COR-L47 (cell line): ENCODE measurements at places on chromosomes 5 and 9.

- no peak for DNase-seq
Observed at GRCh38 chr5:37112383-37112991, 136.7 kb downstream of the CPLANE1 start.

GRCh38 chr9:86966852-86967511 is 19.7 kb upstream of the GAS1 start:
- DNase-seq, result no peak

DNA sequence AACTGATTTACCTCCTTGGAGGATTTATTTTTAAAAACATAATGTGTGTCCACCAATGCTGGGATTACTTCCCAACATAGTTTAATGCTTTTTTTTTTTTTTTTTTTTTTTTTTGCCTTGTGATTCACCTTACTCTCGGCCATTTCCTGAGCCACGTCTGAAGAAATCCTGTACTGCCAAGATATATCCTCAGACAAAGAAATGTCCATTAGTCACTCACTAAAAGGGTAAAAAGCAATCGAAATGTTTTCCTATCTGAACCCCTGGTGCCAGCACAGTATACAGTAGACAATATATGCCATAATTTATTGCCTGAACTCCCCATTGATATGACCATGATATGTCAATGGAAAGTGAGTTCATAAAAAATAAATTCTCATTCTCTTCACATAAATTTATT is 344.1 kb downstream of the BNC2 start:
- DNase-seq, result no peak

- no peak for DNase-seq
Observed at GRCh38 chr9:133842174-133842573, 104.0 kb upstream of the SARDH start.

DNA sequence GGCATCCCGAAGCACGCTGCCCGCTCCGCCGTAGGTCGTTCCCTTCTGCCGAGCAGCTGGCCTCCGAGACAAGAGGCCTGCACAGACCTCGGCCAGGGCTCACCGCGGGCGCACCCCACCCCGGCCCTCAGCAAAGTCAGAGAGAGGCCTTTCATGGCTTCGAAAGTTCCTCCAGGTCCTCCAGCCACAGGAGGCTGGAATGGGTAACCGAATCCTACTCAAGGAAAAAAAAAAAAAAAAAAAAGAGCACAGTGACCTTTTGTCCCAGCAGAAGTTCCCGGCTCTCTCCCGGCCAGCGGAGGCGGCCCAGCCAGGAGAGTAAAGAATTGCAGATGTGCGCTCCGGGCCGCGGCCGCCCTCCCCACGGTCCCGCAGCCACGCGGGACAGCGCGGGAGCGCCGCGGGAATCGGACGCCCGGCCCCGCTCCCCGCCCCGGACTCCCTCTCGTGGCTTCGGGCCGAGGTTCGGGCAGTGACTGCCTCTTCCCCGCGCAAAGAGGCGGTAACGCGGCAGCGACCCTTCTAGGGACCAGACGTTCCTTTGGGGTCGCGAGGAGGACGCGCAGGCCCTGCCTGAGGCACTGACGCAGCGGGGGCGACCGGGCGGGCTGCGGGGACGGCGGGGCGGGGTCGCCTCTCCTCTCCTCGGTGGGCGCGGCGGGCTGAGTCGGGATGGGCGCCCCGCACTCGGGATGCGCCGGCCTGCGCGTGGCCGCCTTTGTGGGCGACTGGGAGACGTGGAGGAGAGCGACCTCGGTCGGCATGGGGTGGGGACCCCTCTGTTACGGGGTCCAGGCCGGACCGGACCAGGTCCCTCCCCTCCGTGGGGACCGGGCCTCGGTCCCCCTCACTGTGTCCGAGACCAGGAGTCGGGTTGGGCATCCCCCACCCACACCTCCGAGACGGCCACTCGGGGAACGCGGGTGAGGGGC is 754 bp downstream of the GFPT2 start:
- DNase-seq, result no peak

- no peak for DNase-seq
Observed at GRCh38 chr9:131685753-131686706, 53.8 kb downstream of the RAPGEF1 start.

GRCh38 chr9:3398232-3398648 is 127.6 kb downstream of the RFX3 start:
- no peak for DNase-seq

DNA sequence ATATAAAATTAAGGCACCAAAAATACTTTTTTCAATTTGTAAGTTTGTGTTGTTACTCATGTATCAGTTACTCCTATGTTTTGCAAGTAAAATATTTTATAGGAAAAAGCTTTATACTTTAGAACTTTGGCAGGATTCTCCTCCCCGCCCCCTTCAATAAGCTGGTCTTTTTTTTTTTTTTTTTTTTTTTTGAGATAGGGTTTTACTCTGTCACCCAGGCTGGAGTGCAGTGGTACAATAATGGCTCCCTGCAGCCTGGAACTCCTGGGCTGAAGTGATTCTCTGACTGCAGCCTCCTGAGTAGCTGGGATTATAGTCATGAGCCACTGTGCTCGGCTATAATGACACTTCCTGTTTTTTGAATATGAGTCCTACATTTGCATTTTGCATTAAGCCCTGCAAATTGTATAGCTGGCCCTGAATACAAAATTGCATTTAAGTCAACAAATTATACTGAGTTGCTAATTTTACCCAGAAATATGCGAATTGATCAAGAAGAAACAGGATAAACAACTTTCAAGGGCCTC is 192.9 kb downstream of the PIK3R1 start:
- no peak for DNase-seq

DNA sequence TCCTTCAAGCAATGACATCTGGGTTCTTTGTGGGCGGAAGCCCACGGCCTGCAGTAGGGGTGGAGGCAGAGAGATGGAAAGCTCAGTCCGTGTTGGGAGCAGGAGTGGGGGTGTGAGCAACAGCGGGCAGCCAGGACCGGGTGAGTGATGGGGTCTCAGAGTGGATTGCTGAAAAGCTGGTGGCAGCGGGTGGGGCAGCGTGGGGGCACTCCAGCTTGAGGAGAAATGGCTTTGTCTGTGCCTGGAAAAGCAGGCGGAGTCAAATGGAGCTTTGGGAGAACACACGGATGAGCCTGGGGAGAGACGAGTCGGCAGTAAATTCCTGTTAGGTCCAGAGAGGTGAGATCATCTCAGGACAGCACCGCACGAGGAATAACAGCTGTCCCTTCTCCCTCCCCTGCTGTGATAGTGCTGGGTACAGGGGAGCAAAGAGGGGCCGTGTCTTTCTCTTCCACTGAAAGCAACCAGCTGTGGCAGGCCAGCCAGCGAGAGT is 42.1 kb downstream of the CACNA1B start:
- DNase-seq, result no peak

DNA sequence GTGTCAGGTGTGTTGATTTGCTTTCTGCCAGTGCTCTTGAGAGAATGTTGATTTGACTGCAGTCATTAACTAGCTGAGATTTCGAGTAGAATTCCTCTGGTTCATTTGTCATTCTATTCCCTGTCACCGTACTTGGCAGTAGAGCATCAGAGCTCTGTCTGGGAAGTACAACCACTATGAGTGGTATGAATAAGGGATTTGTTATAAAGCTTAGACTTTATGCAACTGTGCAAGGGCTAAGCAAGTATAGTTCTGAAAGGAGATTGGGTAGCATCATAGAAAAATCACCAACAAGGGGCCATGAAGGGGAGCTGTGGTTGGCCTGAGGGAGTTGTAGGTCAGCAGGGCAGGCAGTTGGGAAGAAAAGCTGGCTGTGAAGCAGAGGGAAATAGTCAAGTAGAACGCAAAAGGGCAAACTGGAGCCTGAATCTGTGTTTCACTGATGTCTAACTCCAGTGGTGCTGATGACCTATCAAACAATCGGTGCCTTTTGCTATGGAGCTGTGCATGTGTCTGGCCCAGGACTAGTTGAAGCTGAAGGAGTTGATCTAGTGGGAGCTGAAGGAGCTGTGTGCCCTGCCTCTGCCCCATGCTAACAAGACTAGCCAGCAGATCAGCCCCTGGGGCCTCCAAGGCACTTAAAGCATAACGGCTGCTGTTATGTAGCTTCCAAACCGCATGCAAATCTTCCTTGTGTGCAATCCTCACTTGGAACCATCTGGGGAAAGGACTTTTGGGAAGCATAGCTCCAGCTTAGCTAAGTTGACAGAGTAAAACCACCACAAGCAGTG is 110.0 kb downstream of the SLC28A3 start:
- DNase-seq, result no peak

DNA sequence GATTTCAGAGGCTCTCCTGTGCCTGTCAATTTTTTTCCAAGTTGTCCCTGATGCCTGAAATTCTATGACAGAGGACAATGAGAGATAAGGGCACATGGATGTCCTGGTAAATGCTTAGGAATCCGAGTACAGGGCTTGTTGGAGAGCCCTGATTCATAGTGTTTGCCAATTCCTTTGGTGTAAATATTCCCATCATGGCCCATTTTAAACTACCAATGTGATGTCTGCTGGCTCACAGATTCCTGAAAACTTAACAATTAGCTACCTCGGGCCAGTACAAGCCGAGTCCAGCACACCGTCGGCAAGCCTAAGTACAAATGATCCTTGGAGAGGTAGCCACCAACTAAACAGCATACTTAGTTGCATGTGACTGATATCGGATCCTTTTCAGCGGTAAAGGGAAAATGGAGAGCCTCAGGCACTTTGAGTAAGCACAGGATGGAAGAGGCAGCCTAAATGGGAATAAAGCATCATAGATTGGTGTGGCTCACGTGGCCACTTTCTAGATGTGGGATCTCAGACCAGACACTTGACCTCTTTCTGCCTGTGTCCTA is 3.6 kb downstream of the ITK start:
- no peak for DNase-seq

DNA sequence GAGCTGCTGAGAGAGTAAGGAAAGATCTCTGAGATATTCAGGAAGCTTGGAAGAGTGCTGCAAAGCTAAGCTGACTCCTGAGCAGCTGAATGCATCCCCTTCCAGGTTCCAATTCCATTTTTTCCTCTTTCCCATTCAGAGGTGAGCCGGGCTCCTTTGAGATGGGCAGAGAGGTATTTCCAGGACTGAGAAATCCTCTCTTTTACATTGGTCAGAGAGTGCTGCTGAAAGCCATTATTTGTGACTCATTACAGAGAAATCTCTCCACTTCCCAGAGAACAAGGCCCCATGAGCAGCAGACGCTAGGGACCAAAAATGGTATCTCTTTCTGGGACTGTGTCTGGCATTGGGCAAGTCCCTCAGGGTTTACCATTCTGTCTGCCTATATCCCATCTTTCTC is 3.7 kb downstream of the MCTP1 start:
- no peak for DNase-seq

DNA sequence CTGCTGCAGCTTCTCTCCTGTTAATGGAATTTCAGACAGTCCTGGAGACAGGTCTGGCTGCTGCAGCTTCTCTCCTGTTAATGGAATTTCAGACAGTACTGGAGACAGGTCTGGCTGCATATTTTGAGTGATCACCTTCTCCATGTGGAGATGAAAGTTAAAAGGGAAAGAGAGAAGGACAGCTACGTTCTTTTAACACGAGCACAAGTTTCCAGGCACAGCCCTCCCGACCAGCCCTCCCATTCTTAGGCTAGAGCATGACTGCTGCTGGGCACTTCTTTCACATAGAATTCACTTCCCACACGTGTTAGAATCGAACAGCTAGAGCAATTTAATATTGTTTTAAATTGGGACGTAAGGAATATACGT is 133.3 kb upstream of the DMRT1 start:
- DNase-seq, result no peak

DNA sequence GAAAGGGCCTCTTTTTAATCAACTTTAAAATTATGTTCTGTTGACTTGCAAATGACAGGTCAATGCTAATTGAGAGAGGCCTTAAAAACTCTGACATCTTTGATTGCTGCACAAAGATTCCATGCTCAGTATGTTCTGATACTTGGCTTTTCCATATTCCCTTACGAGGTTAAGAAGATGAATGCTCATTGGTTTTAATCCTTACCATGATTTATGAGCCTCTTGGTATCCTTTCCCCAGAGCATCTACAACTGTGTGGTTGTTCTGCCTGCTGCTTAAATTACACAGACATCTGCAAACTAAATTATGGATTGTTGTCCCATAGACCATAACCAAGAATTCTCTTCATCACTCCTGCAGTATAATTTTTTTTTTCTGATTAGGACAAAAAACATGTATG is 352.6 kb downstream of the CDH12 start:
- DNase-seq, result no peak

GRCh38 chr5:36900283-36900682 is 23.7 kb downstream of the NIPBL start:
- no peak for DNase-seq

- no peak for DNase-seq
Observed at GRCh38 chr9:93052791-93053540, 5.5 kb upstream of the SUSD3 start.

- peak; percentile 85 for DNase-seq
Observed at GRCh38 chr9:127545196-127546124, 66.6 kb upstream of the STXBP1 start.

DNA sequence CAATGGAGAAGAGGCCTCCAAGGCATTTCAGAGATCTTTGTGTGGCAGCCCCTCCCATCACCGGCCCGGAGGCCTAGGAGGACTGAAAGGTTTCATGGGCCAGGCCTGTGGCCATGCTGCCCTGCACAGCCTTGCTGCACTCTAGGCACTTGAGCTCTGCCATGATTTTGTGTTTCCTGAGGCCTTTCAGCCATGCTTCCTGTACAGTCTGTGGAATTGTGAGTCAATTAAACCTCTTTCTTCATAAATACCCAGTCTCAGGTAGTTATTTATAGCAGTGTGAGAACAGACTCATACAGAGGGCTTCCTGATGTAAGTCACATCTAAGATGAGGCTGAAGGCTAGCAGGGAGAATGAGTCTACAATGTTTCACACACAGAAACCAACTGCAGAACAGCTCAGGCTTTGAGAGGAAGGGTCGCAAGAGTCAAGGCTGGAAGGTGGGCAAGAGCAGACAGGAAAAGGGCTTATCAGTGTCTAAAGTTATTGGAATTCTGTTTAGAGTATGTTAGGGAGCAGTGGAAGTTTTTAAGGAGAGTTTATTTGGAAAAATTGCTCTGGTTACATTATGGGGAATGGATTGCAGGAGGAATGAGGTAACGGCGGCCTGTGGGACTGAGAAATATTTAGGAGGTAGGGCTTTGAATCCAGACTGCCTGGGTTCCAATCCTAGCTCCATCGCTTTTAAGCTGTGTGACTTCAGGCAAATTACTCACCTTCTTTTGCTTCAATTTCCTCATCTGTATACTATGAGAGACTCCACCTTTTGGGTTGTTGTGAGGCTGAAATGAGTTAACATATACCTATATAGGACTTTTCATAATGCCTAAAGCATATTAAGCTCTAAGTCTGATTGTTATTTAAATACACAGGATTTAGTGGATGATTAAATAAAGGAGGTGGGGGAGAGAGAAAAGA is 291.2 kb downstream of the CWC27 start:
- DNase-seq, result no peak

GRCh38 chr5:38585816-38586215 is 29.4 kb upstream of the LIFR start:
- DNase-seq, result no peak
